ACHN (cell line): ENCODE measurements at places on chromosomes 11 and 22.

DNA sequence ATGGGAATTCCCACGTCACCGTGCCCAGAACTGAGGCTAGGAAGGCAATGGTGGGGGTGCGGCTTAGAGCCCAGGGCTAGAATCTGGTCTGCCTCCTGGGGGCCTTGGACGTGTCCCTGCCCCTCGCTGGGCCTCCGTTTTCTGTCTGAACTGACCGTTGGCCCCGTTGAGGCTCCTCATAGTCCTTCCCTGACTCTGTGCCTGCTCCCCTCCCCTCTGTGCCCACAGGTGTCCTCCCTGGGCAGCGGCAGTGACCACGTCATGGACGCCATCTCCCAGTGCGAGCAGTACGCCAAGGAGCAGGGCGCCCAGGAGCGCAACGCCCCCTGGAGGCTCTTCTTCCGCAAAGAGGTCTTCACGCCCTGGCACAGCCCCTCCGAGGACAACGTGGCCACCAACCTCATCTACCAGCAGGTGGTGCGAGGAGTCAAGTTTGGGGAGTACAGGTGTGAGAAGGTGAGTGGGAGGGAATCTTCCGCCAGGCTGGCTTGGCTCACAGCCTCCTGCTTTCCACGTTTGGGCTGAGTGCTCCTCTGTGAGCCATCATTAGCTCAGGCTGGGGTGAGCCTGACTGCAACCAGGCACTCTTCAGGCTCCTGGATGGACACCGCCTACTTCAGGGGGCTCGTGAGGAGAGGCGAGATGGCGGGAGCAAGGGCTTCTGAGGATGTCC is 63.9 kb downstream of the MYO7A start:
- DNase-seq: peak; percentile 92

- DNase-seq: no peak
Observed at GRCh38 chr22:23754220-23754919, at the start of gene VPREB3. VPREB3 (minus strand) TSS chr22:23754425; CDS start chr22:23754363, 62 bp downstream.

GRCh38 chr11:12076840-12077534 is 33.4 kb upstream of the MICAL2 start:
- DNase-seq: no peak

GRCh38 chr11:92572559-92572958 is 347.9 kb downstream of the FAT3 start:
- DNase-seq: no peak

GRCh38 chr22:47210686-47211085 is 448.2 kb downstream of the TBC1D22A start:
- no peak for DNase-seq

- no peak for DNase-seq
Observed at GRCh38 chr22:45885941-45886395, 91.0 kb downstream of the WNT7B start.

GRCh38 chr22:42001706-42002105 is 3.1 kb downstream of the WBP2NL start:
- no peak for DNase-seq

DNA sequence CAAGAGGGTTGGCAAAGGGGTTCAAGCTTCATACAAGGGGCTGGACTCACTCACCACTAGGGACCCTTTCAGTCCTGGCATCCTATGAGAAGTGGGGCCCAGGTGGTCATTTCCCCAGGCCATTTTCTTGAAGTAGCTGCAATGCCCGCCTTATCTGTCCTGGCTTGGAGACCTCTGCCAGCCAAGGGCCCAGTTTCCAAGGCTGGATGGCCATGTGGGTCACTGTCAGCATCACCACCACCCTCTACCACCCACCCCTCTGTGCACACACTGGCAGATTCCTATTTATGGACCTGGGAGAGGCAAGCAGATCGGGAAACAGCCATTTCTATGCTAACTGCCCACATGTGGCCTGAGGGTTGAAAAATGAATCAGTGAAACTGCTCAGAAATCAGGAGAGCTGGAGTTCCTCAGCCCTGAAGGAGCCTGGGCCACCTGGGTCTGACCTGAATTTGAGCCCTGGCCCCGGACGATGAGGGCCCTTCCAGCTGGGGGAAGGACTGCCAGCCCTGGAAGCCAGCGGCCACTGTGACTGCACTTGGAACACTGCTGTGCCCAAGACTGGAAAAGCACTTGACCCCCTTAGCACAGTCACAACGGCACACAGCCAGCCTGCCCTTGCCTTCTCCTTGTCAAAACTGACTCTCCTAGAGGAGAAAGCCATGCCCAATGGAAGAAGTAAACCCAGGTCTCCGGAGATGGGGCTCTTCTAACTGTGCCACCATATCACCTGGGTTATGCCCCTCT is 442.2 kb downstream of the BUD13 start:
- DNase-seq: no peak

GRCh38 chr22:35812600-35812999 is 94.9 kb downstream of the APOL5 start:
- no peak for DNase-seq

DNA sequence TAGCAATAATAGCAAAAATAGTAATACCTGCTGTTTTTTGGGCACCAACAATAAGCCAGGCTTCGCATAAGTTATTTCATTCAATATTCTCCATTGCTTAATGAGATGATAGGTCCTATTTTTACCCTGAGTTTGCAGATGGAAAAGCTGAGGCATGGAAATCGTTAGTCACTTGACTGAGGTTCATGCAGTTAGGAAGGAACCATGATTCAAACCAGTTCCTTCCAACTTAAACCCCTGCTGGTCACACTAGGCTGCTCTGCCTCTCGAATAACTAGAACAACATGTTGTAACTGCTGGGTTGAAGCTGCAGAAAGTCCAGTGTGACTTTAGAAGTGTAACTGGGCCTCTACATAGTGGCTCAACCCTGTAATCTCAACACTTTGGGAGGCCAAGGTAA is 69.3 kb downstream of the SEZ6L start:
- DNase-seq: no peak

GRCh38 chr11:24589064-24589463 is 92.2 kb downstream of the LUZP2 start:
- DNase-seq: no peak

DNA sequence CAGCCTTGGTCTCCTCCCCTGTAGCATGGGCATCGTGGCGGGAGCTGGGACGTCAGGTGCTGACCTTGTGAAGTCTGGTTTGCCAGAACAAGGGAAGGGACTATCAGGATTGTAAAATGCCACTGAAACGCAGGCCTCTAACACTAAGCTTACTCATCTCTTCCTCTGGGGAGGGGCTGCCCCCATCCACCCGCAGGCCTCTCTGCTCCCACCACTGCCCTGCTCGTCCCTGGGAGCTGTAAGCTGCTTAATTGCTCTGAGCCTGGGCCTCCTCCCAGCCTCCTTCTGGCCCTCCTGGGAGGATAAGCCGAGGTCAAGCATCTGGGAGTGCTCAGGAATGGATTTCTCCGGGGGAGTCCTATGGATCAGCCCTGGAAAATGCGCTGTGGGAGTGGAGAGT is 8.4 kb downstream of the SHISAL1 start:
- DNase-seq: no peak

DNA sequence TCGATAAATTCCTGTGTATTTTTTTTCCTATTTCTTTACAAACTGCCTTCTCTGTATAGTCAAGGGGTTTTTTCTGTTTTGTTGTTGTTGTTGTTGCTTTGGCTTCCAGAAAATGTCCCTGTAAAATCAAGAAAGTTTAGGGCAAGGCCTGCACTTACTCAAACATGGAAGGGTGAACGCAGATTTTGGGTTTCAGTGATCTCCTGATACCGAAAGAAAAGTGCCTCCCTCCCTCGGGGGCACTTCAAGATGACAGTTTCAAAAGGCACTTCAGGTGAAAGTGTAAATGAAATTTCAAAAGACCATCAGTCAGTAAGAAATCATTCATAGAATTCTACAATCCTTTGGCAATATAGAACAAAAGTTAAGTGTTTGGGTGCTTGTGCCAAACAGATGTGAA is 43.4 kb upstream of the TMPRSS4 start:
- no peak for DNase-seq

- DNase-seq: no peak
Observed at GRCh38 chr22:18062421-18062820, 15.4 kb upstream of the PEX26 start.

GRCh38 chr11:81222491-81222890 is 1511.2 kb downstream of the FAM181B start:
- DNase-seq: no peak

- no peak for DNase-seq
Observed at GRCh38 chr11:125950696-125951651, 5.1 kb downstream of the VSIG10L2 start.

DNA sequence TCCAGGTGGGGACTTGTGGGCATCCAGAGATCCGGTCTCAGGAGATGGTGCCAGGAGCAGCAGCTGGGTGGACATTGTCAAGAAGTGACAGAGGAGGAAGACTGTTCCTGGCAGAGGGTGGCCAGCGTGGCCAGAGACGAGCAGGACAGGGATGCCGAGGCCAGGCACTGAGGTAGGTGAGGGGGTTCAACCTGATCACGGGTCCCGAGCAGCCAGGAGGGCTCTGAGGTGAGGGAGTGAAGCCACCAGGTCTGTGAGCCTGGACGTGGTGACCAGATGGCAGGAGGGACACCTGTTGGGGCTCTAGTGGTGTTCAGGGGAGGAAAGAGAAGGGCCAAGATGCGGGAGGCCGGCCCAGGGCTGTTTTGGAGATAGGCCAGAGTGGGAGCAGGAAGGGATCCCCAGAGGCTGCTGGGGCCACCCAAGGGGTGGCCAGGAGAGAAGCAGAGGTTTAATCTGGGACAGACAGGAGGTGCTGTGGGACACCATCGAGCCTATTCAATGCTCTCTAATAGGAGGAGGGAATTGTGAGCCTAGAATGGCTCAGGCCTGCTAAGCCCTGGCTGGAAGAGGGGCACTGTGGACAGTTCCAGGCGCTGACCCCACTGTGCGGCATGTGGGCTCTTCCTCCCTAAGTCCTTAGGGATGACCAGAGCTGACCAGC is 6.3 kb downstream of the PPM1F start:
- no peak for DNase-seq

DNA sequence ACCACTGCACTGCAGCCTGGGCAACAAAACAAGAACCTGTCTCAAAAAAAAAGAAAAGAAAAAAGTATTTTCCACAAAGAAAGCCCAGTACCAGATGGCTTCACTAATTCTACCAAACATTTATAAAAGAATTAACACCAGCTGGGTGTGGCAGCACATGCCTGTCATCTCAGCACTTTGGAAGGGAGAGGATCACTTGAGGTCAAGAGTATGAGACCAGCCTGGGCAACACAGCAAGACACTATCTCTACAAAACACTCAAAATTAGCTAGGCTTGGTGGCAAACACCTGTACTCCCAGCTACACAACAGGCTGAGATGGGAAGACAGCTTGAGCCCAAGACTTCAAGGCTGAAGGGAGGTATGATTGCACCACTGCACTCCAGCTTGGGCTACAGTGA is 20.1 kb downstream of the RSF1 start:
- no peak for DNase-seq

DNA sequence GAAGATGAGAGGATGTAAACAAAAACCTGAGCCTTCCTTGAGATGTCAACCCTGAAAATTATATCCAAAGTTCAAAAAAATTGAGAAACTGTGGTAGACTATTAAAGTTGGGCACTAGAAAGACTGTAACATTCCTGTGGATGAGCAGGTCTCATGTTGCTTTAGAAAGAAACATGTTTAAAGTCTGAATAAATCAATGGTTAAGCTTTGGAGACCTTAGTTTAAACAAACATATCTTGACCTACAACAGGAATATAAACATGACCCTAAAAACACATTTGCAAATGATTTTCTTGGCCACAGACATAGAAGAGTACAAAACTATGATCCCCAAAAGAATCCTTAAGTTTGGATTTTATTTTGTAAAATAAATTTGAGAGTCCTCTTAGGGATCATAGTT is 38.1 kb upstream of the PCF11 start:
- DNase-seq: no peak

DNA sequence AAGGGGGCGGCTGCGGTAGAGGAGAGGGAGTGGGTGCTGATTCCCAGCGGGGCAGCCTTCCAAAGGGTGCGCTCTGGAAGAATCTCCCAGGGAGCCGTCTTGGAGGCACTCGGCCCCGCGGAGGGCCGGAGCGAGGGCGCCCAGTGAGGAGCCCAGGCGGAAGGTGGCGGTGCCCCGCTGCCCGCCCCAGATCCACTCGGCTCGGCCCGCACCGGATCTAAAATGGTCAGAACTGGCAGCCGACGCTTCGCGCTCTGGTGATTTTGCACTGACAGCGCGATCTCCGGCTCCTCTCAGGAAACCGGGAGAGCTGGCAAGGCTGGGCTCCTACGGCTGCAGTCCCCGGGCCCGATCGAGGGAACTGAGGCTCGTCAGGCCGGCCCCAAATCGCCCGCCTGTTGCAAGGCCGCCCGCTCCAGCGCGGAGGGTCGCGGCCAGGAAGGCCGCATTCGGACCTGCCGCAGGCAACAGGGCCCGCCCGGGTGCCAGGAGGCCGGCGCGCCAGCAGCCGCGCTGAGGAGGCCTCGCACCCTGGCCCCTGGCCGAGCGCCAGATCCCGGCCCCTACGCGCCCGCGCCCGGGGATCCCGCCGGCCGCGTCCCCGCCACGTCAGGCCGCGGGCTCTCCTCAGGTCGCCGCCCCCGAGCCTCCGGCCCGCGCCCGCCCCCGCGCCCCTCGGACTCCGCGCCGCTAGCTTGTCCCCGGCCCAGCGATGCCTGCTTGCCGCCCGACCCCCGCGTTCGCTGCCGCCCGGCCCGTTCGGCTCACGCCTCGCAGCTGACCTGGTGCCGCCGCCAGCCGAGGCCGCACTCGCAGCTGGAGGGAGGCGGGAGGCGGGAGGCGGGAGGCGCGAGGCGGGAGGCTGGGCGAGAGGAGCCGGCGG is at the start of gene KLHL22:
Gene KLHL22 (minus strand): TSS at position 818 of the 883 bp plus-strand sequence. CDS start 6,584 bp downstream, outside the sequence.
- peak; percentile 46 for DNase-seq

DNA sequence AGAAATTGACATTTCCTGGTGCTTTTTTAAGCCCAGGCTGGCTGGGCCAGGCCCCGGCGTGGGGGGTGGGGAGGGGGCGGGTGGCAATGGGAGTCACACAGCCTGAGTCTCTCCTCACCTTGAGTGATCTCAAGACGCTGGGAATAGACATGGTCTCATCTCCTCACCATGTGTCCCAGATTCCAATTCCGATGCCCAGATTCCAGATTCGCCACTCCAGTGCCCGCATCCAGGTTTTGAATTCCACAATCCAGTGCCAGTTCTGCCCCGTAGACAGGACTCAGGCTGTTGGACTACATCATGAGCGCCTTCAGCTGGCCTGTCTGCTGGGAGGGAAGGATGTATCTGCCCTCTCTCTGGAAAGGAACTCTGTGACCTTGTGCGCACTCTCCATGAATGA is 19.1 kb downstream of the KCNC1 start:
- no peak for DNase-seq

DNA sequence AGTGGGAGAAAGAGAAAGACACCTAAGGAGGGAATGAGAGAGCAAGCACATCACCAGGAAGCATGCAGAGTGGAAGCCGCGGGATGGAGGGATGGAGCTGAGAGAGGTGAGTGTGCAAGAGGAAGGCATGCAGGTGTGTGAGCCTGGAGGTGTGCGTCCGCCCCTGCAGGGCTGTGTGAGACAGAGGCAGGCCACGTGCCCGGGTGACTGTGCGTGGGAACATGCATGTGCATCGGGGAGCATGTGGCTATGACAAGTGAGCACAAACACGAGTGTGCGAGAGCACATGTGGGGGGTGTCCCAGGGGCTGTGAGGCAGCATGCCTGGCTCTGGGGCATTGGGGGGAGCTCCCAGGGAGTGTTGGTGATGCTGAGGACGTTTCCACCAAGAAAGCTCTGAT is 29.9 kb downstream of the PTPN5 start:
- no peak for DNase-seq

- peak; percentile 52 for DNase-seq
Observed at GRCh38 chr11:12787847-12788246, 113.6 kb downstream of the TEAD1 start.
